ENCODE measurements at places on chromosomes 2 and 18.

GRCh38 chr2:241139531-241140444, 9.5 kb downstream of the PASK start:
- DNase-seq, result no peak

GRCh38 chr2:200778038-200778437, 33.7 kb upstream of the BZW1 start:
- no peak for DNase-seq

DNA sequence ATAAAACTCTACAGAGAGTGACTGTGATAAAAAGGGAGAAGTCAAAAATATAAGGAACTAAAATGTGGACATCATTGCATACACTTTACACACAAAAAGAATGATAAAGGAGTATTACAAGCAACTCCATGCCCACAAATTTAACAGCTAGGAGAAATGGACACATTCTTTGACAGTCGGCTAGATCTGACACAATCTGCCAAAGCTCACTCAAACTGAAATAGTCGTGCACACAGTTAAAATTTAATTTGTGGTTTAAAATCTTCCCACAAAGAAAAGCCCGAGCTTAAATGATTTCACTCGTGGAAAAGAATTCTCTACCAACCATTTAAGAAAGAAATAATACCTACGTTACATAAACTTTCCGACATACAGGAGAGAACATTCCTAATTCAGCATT, 132.4 kb downstream of the ZAP70 start:
- no peak for DNase-seq

- DNase-seq, result no peak
Observed at GRCh38 chr2:172021074-172021931, 21.6 kb downstream of the METAP1D start.

- DNase-seq, result no peak
Observed at GRCh38 chr18:75261430-75262223, 51.0 kb downstream of the TSHZ1 start.
